ENCODE measurements at places on chromosomes 5 and 9.

GRCh38 chr5:123515904-123516303, 3.9 kb downstream of the CSNK1G3 start:
- DNase-seq, result no peak

DNA sequence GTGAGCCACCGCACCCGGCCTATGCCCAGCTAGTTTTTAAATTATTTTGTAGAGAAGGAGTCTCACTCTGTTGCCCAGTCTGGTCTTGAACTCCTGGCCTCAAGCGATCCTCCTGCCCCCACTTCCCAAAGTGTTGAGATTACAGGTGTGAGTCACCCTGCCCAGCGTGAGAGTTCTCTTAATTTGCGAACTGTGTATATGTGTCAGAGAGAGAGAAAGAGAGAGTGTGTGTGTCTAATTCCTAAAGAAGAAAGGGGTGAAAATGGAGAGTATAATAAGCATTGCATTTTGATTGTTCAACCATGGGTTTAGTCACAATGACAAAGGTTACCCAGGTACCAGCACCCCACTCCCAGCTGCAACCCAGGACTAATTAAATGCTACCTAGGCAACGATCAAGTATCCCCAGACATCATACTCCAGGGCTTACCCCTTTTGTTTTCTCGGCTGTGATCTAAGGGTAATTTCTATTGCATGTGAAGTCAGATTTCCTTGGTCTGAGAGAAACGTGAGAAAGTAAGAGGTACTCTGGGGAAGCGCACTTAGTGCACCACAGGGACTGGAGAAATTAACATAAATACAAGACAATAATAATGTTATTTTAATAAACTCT, 16.6 kb downstream of the MAP1B start:
- DNase-seq, result no peak

DNA sequence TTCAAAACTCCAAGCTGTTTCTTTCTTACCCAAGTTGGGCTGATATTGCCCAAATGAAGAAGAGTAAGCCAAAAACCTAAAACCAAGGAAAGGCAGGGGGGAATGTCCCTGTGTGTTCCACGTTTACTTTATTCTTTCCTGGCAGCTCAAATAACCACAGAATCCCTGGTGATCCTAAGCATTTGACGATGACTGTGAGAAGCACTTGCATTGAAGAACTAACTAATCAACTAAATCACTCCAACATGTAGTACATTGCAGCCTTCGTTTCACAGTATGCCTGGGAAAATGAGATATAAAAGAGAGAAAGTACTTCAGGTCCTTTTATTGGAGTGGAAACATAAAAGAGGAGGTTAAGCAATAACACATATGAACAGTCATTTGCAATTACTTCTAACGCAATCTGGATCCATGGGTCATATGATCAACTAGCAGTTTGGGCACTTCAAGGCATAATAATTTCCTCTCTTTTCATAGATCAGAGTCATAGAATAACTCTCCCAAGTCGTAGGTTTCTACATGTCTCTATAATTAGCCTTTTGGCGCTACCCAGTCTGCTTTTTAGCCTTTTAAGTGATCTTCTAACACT, 338.4 kb downstream of the TMEM167A start:
- no peak for DNase-seq

- no peak for DNase-seq
Observed at GRCh38 chr5:33530183-33531036, 89.6 kb downstream of the TARS1 start.

Data from body of pancreas (tissue), 4 donors.